Caco-2 (cell line): ENCODE measurements at places on chromosomes 5 and 9.

DNA sequence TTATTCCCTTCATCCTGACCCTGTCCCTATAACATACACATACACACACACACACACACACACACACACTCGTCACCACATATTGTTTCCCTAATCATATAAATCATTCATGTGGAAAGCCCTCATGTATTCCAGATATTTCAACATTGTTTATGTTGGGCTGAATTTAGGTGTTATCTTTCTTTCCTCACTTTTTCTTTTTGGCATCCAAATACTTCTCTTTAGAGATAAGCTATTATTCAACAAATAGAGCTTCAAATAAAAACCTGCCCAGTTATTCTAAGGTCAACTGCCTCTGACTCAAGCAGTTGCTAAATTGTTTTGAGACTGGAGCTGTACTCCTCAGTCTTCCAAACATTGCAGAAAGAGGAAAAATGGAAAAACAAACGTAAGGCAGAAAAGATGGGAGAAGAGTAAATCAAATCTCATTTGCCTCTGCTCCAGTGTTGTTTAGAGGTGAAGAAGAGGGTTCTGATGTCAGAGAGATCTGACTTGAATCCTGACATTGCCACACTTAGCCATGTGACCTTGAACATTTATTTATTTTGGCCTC is 215.7 kb downstream of the GAS1 start:
- DNase-seq: no peak

GRCh38 chr5:102223542-102224477 is 72.3 kb downstream of the SLCO4C1 start:
- DNase-seq: no peak

DNA sequence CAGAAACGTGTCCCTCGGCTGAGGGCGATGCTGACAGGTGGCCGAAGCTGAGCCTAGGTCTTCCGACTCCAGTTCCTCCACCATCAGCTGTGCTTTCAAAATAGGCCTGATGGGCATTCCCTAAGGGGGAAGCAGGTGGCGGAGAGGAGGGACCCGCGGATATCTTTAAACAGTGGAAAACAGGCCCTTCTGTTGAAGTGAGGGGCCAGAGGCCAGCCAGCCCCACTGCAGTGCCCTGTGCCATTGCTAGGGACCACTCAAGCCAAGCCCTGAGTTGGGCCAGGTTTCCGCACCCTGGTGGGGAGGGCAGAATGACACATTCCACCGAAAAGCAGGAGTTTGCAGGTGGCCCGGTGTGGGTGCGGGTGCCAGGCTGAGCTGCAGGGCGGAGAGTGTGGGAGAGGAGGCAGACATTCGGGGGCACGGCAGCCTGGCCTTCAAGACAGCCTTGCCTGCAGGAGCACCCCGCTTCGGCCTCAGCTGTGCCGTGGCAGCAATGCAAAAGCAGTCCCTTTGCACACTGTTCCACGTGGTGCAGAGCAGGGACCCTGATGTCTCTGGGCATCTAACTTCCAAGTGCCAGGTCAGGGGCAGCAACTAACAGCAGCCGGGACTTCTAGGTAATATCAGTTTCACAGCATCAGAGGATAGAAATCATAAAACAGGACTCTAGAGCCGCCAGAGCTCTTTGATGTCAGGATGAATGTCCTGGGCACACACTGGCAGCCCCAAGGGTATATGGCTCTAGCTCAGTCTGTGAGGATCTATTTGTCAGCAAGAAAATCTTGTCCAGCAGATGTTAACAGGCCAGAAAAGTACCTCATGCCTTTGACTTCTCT is 17.2 kb downstream of the HNRNPH1 start:
- DNase-seq: no peak

GRCh38 chr5:147901599-147902039 is 4.7 kb downstream of the C5orf46 start:
- DNase-seq: no peak

GRCh38 chr9:117864385-117865057 is 160.3 kb downstream of the TLR4 start:
- DNase-seq: no peak

DNA sequence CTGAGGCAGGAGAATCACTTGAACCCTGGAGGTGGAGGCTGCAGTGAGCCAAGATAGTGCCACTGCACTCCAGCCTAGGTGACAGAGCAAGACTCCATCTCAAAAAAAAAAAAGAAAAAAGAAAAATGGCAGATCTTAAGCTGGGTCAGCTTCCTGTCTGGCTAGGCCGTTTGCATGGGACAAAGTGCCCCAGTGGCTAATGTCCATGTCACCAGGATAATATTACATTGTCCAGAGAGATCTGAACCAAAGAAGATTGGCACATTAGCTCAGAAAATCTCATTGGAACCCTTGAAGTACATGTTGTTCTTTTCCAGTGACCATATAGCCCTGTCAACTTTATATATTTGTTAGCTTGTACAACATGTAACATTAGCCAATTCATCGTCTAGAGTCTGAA is 59.2 kb upstream of the DAB2IP start:
- DNase-seq: no peak

- DNase-seq: no peak
These were observed 59.7 kb downstream of the GGTA1 start for GRCh38 chr9:121439711-121440664.

GRCh38 chr5:94361832-94362796 is 256.3 kb downstream of the KIAA0825 start:
- peak; percentile 43 for DNase-seq

DNA sequence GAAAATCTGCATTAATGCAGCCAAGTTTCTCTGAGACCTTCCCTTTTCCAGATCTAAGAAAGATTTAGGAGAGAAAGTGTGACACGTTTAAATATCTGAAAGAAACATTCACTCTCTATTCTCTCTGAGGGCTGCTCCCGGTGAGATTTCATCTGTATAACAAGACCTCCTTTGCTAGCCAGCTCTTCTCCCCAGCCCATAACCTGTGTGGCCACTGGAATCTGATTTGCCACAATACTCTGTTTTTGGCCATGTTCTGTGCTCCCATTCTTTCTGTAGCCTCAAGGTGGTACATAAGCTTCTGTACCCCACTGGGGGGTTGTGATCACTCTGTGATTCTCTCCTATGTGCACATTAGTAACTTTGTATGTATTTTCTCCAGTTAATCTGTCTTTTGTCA is 291.0 kb upstream of the SEMA6A start:
- no peak for DNase-seq

- no peak for DNase-seq
These were observed 267.1 kb downstream of the NSG2 start for GRCh38 chr5:174312641-174313040.

GRCh38 chr5:83035373-83036100 is 41.7 kb downstream of the TMEM167A start:
- DNase-seq: no peak

GRCh38 chr9:761793-762560 is 79.5 kb upstream of the DMRT1 start:
- DNase-seq: no peak

DNA sequence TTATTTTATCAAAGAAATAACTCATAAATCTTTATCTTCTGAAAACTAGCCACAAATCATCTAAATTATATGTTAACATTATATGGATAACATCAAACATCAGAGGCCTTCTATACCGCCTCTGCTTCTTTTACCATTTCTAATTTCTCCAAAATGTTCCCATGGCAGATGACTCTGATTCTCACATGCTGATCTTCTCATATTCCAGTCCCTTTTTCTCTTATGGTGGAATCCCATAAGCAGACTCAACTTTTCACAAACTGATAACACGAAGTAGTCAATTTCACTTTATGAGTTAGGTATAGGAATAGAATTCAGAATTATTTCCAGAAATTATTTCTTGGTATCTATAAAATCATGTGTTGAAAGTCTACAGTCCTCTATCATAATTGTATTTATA is 212.3 kb downstream of the ENC1 start:
- DNase-seq: no peak

GRCh38 chr9:130981756-130982137 is 27.2 kb upstream of the LAMC3 start:
- no peak for DNase-seq

GRCh38 chr9:100111235-100111634 is 12.2 kb downstream of the INVS start:
- DNase-seq: no peak

- DNase-seq: no peak
These were observed 1.1 kb upstream of the SEMA4D start for GRCh38 chr9:89498852-89499480.

GRCh38 chr5:142016556-142016955 is 3.7 kb upstream of the GNPDA1 start:
- DNase-seq: no peak

- DNase-seq: no peak
These were observed 5.1 kb downstream of the PITX1 start for GRCh38 chr5:135028791-135029476.

DNA sequence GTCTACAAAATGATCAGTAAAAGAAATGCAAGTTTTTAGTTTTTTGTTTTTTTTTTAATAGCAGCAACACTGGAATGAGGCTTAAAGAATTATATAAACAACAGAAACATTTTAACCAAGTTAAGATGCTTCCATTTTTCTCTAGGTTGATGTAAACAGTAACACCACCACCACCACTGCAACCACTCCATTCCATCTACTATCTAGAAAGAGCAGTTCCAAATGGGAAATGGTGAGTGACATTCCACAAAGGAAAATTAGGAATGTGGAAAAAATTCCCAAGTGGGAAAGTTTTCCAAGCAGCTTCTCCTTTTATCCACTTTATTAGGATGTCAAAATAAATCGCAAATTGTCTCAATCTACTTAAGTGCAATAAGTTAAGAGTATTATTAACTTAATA is 32.6 kb downstream of the SLC38A9 start:
- DNase-seq: no peak

DNA sequence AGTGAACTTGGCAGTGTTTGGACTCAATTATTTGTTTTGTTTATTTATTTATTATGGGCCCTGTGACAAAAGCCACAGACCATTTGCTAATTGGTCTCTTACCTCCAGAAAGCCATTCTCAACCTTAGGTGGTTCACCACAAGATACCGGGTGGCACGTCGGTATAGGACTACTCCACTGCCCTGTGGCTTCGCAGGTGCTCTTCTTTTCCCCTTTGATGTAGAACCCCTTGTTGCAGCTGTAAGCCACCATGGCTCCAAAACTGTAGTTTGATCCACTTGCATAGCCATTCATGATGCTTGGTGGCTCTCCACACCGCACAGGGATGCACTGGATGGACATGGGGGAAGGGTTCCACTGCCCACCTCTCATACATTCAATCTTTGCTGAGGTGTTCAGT is 73.3 kb upstream of the TXNDC8 start:
- no peak for DNase-seq

- no peak for DNase-seq
These were observed 172.6 kb upstream of the RAI14 start for GRCh38 chr5:34483442-34484033.

DNA sequence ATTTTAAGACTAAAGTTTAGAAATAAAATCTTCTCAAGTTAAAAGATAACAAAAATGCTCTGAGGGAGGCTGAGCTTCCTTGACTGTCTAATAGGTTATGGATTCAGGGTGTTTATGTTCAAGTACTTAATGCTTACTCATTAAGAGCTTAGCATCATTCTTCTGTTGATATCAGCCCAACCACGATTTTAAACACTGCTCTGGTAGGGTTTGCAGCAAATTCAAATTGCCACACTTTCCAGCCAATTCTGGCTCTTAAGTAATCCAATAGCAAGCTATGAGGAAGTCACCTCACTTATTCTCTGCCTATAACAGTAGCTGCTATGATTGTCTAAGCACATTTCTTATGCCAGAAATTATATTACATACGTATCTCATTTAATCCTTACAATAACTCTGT is 191.0 kb upstream of the KIF2A start:
- no peak for DNase-seq

- no peak for DNase-seq
These were observed 47.7 kb downstream of the UGCG start for GRCh38 chr9:111944241-111944866.

DNA sequence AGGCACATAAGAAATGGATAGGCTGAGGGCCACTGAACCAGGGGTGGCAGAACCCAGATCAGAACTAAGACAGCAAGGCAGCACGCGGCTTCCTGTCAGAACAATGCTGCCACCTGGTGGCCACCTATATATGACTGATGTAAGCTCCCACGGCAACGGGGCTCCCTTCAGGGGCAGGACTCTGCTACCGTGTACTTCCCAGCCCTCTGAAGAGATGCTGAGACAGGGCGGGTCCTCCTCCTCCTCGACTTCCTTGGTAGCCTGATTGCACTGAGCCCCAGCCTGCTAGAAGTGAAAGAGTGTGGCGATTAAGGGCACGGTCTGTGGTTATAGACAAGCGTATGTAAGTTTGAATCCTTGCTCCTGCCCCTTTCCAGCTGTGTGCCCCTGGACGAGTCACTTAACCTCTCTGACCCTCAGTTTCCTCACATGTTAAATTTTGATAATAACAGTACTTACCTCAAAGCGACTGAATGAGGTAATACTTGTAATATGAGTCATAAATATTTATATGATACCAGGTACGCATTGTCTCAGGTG is 13.3 kb downstream of the RPS14 start:
- DNase-seq: peak; percentile 92

DNA sequence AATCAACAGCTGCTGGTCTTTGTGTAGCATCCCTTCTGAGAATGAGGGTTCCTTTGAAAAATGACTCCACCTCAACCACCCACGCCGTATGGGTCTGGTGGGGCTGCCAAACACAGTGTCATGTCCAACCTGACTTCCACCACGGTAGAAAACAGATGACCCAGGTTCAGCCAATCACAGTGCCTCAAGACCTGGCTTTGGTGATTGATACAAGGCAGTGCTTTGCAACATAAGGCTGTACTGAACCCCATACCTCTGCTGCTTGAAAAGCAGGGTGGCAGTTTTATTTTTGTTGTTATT is 11.5 kb upstream of the TGFBR1 start:
- no peak for DNase-seq
